Heart right ventricle (tissue), 16 donors: ENCODE measurements at places on chromosomes 1 and 21. TPM values are rescaled to one million over a fixed set of nuclear protein-coding genes. Genes with fewer than 3 reads are reported as not detected.
A peak's percentile ranks its signal among the peaks of the same experiment; 100 is the strongest.

DNA sequence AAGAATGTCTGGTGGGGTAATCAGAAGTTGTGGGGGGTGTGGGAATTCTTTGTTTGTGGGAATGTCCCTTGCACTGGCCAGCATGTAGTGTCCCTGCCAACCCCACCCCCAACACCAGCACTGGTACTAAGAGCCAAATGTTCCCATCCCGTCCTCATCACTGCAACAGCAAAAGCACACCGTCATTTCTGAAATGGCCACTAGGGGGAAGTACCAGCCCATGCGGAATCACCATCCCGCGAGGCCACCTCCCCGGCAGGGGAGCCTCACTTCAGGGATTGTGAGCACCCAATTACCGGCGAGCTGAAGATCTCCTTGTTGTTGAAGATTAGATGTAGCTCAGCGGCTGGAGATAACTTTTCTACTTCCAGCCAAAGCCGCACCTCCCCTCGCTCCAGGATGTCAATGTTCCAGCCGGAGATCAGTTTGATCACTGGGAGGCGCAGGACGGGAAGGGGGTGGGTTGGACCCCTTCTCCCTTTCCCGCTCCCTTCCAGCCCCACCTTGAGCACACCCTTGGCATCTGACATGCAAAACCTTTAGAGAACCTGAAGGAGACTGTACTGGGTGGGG, 41.0 kb downstream of the MYOM3 start:
- H3K4me1 ChIP-seq: peaks cover 12% of the 10 kb centered on the region
- no peaks in the 10 kb centered on the region for H3K36me3 ChIP-seq
- H3K27ac ChIP-seq: peak overlapping the region; percentile 37
- H3K4me3 ChIP-seq: no peak overlapping the region
- H3K27me3 ChIP-seq: no peaks in the 10 kb centered on the region
- DNase-seq: peak; percentile 60

GRCh38 chr1:93028542-93028941, 50.5 kb upstream of the MTF2 start:
- no peaks in the 10 kb centered on the region for H3K4me1 ChIP-seq
- no peak overlapping the region for H3K4me3 ChIP-seq
- H3K27ac ChIP-seq: no peak overlapping the region
- H3K27me3 ChIP-seq: no peaks in the 10 kb centered on the region
- DNase-seq: no peak

GRCh38 chr1:212310383-212310782, 25.2 kb downstream of the PPP2R5A start:
- H3K4me1 ChIP-seq: peaks cover 39% of the 10 kb centered on the region
- no peak overlapping the region for H3K27ac ChIP-seq

DNA sequence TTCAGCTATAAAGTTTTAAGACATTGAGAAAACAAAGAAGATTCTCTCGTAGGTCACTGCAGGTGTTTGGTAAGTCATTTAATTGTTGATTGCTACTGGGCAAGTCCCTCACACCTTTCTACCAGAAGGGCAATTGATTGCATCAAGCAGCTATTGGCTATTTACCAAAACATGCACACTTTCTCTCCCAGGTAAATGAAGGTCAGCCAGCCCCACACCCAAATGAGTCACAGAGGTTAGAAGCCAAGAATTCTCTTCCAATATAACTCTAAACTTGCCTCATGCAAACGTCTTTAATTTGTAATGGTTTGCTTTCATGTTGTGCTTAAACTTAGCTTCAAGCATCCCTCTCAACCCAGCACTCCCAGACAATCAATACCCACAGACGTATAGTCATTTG, 475.3 kb upstream of the ADGRL2 start:
- no peaks in the 10 kb centered on the region for H3K36me3 ChIP-seq
- H3K27ac ChIP-seq: no peak overlapping the region
- no peaks in the 10 kb centered on the region for H3K27me3 ChIP-seq
- H3K4me3 ChIP-seq: no peak overlapping the region

- H3K4me1 ChIP-seq: no peaks in the 10 kb centered on the region
- H3K4me3 ChIP-seq: no peak overlapping the region
- H3K27ac ChIP-seq: peak overlapping the region; percentile 28
- no peaks in the 10 kb centered on the region for H3K36me3 ChIP-seq
- no peaks in the 10 kb centered on the region for H3K27me3 ChIP-seq
- peak; percentile 41 for DNase-seq
Measured at GRCh38 chr1:245051349-245052221, 103.2 kb upstream of the KIF26B start.

The CNST gene
- 14.2 TPM for total RNA-seq

The RNF186 gene
- total RNA-seq: not detected

DNA sequence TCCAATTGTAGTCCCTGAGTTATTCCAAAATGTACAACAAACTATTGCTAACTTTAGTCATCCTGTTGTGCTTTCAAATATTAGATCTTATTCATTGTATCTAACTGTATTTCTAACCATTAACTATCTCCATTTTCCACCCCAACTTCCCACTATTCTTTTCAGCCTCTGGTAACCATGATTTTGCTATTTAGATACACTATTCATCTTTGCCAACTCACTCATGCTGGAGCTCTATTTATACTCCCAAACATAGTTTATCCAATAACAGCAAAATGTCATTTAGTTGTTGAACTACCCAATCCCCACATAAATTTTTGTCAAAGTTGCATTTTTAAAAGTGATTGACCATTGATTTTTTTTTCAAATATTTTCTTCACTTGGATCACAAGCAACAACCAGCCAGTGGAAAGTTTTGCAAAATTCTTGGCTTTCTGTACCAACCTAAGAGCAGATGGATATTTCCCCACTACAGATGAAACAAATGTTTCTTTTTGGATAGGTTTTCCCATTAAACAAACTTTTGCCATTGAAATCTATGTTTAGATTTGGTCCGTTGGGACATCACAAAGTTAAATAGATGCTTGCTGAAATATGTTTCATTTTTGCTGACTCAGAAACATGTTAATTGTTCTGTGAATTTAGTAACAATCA, 866.0 kb downstream of the LTN1 start:
- H3K27me3 ChIP-seq: no peaks in the 10 kb centered on the region
- DNase-seq: no peak
- no peak overlapping the region for H3K4me3 ChIP-seq
- H3K4me1 ChIP-seq: peaks cover 8% of the 10 kb centered on the region
- H3K27ac ChIP-seq: no peak overlapping the region

GRCh38 chr1:82820816-82821215, 1020.1 kb downstream of the ADGRL2 start:
- no peak for DNase-seq
- H3K27ac ChIP-seq: no peak overlapping the region
- no peaks in the 10 kb centered on the region for H3K4me1 ChIP-seq
- no peaks in the 10 kb centered on the region for H3K36me3 ChIP-seq
- no peak overlapping the region for H3K4me3 ChIP-seq

DNA sequence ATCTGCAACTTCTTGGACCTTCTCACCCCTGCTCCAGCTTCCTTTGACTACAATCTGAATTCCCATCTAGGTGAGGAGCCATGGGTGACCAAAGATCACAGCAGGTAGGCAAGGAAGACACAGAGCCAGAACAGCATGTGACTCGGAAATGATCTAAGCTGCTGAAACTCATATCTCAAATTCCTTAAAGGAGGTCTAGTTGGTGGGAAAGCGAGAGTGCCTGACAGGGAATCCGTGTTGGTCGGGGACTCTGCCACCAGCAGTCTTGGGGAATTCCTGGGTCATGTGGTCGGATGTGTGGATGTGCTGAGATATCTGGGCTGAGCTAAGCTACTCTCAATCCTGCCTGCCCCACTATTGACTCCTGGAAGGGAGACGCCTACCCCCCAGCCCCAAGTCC, 3.2 kb upstream of the NUAK2 start:
- H3K4me3 ChIP-seq: no peak overlapping the region
- H3K27me3 ChIP-seq: no peaks in the 10 kb centered on the region
- H3K27ac ChIP-seq: no peak overlapping the region
- peaks cover 6% of the 10 kb centered on the region for H3K4me1 ChIP-seq
- no peaks in the 10 kb centered on the region for H3K36me3 ChIP-seq

The MYCL gene
- total RNA-seq: 0.86 TPM
